ENCODE measurements at places on chromosomes 11 and 22.

DNA sequence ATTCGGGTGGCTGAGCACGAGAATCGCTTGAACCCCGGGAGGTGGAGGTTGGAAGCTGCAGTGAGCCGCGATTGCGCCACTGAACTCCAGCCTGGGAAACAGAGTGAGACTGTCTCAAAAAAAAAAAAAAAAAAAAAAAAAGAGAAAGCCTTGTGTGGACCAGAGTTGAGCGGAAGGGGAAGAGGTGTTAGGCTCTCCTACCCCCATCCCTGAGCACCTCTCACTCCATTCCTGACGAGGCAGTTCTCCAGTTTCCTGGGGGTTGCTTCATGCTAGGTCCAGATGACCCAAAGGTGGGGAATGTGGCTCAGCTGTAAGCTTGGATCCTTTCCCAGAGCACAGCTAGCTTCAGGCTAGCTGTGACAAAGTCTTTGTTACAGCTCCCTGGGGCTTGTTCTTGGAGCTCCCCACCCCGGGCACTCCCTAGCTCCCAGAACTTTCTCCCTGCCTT, 8.8 kb upstream of the DNAL4 start:
- DNase-seq: no peak

GRCh38 chr22:49448526-49448925, 379.1 kb downstream of the BRD1 start:
- peak; percentile 51 for DNase-seq

DNA sequence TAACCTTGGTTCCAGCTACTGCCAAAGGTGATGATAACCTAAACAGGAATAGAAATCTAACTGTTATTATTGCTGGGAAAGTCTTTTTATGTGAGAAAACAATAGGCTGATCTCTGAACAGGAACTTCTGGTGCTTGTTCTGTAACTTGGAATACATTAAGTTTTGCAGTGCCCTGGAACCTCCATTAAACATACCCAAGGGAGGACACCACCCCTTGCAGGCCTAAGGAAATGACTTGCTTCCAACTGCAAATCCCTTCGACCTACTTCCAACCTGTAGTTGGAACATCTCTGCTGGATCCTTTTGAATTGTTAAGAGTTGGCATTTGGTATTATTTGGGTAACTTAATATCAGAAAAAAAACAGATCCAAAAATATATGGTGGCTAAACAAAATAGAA, 188.4 kb upstream of the API5 start:
- no peak for DNase-seq

DNA sequence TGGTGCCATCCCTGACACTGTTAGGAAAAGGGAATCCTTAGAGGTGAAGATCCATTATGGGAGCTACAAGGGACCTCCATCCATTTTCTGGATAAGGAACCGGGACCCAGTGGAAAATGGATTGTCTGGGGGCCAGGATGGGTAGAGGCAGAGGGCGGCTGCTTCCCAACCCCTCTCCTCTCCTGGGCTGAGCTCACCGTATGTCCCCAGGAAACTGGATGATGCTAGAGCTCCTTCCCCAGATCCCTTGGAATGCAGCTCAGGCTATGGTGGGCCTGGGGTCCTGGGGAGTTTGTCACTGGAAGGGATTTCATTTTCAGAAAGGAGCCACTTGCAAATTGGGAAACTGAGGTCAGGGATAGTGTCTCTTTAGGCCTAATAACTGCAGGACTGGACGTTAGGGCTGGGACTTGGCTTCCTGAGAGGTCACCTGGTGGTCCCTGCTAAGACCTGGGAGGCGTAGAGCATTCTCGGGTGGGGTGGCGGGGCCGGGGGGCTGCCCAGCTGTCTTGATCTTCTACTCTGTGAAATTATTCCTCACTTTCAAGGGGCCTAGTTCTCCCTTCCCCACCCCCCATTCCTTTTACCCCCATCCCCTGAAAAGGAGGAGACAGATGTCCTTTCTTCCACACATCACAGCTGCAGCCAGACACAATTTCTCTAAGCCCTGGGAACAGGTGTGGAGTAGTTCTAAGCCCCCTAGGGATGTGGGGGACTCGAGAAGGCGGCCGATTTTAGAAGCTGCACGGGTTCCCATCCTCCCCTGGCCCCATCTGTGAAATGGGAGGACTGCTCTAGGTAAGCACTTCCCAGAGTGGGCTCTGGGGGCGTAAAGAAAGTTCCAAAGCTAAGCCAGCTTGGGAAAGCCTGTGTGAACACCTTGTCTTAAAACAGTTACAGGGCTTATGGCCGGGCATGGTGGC, 99.8 kb downstream of the PKNOX2 start:
- no peak for DNase-seq

GRCh38 chr22:47713941-47714340, 951.5 kb downstream of the TBC1D22A start:
- DNase-seq: no peak

Data from hypothalamus (tissue), 51 donors.